ENCODE measurements at places on chromosomes 3 and 15.

GRCh38 chr15:50315814-50316630 is 39.0 kb downstream of the GABPB1 start:
- no peak for DNase-seq

- DNase-seq, result no peak
Observed at GRCh38 chr3:194136519-194137007, 615 bp downstream of the HES1 start.

DNA sequence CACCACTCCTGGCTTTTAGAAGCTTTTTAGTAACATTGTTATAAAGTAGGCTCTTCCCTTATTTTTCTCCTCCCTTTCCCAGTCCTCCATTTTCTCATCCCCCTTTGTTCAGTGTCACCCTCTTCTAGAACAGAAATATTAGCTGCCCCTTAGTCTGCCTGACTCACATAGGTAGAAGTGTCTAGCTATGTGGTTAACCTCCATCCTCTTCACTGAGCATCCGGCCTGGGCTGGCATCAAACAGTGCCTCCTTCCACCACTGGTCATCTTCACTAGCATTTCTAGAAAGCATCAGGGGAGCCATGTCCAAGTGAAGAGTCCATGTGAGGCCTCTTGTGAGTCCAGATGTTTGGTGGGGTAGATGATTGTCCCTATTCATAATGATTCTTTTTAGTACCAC is 70.0 kb upstream of the SKOR1 start:
- no peak for DNase-seq

- DNase-seq, result no peak
Observed at GRCh38 chr3:87219611-87220010, 7.5 kb upstream of the CHMP2B start.

DNA sequence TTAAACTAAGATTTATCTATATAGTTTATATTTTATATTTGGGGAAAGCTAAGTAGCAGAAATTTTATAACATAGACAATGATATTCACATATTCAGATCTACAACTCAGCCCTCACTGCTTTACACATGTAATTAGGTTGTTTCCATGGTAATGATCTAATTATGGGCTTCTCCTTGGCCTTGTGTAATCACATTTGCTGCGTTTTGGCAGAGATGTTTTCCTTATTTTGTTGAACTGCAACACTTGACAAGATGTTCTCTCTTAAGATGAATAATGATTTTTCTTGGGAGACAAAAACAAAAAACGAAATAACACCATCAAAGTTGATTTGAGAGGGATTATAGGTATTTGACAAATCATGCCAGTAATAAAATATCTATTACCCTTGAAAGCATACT is 635.6 kb upstream of the TBL1XR1 start:
- no peak for DNase-seq

DNA sequence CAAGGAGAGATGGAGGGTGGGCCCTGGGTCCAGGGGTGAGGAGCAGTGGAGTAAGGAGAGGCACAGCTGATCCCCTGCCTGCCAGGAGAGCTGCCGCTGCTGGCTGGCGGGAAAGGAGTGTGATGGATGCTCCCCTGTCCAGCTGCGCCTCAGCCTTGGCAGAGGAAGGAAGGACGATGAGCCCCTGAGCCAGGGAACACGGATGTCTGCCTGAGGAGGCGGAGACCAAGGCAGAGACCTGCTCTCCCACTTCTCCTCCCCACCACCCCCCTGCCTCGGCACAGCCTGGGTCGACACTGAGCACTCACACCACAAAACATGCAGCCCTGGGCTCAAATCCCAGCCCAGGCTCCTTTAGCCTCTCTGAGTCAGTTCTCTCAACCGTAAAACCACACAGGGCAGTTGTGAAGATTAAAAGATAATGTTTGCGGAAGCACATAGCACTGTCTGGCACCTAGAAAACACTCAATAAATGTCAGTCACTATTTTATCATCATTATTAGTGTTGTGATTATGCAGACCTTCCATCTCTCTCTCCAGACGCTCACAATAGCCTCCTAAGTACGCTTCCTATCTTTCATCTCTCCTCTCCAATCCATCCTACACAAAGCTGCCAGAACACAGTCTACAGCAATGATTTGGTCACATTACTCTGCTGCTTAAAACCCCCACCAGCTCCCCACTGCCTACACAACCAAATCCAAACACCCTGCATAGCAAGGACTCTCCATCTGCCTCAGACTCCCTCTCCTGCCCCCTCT is 52.2 kb downstream of the SEMA5B start:
- DNase-seq, result no peak

GRCh38 chr15:31574766-31575165 is 248.1 kb downstream of the KLF13 start:
- DNase-seq, result no peak

GRCh38 chr3:141686466-141687291 is 51.4 kb upstream of the RNF7 start:
- DNase-seq, result no peak

DNA sequence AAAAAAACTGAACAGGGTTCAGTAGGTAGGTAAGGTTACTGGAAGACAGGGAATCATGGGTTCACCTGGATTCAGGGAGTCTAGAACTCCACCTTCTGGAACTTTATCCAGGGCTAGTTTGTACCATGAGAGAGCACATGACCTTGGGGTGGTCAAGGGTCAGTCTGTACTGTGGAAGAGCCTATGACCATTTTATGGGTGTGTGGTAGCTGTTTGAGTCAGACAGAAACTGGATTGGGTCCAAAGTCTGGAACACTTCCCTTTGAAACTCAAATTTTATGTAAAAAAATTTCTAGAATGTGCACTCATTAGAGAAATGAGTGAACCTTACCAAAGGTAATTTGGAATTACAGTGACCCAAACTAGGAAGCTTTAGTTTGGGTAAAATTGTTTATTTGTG is 486.0 kb upstream of the AGTR1 start:
- no peak for DNase-seq

GRCh38 chr3:126158016-126158911 is 22.1 kb downstream of the ALDH1L1 start:
- DNase-seq, result no peak

- no peak for DNase-seq
Observed at GRCh38 chr3:108669208-108669607, 79.7 kb downstream of the DZIP3 start.

- DNase-seq, result peak; percentile 51
Observed at GRCh38 chr3:183385698-183386613, 42.5 kb downstream of the MCF2L2 start.
